ENCODE measurements at places on chromosomes 2 and 18. TPM values are rescaled to one million over a fixed set of nuclear protein-coding genes. Genes with fewer than 3 reads are reported as not detected.

- DNase-seq = no peak
Observed at GRCh38 chr2:181563101-181563692, 93.7 kb downstream of the CERKL start.

- DNase-seq = no peak
Observed at GRCh38 chr2:65746931-65747675, 314.7 kb upstream of the SPRED2 start.

- no peak for DNase-seq
Observed at GRCh38 chr2:1972422-1972821, 228.1 kb upstream of the PXDN start.

NAGK gene
- 89.0 TPM for total RNA-seq

DNA sequence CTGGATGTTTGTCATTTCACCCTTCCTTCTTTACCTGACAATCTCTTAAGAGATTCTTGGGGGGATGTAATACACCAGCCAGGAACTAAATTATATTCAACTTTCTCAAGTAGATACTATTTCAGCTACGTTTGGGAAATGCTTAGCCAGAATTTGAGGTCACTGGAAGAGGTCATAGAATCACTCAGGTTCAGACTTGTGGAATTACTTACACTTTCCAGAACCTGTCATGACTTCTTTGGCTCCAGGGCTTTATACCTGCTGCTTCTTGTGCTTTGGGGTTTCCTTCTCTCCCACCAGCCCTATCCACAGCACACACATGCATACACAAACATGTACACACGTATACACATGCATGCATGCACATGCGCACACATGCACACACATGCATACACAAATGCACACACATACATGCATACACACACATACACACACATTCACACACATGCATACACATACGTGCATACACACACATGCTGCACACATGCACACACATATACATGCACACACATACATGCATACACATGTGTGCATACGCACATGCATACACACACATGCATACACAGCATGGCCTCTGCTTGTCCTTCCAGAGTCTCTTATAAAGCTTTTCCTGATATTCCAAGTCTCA is 23.5 kb upstream of the ANXA4 start:
- no peak for DNase-seq

- DNase-seq = no peak
Observed at GRCh38 chr18:54991981-54992380, 32.7 kb upstream of the CCDC68 start.

DNA sequence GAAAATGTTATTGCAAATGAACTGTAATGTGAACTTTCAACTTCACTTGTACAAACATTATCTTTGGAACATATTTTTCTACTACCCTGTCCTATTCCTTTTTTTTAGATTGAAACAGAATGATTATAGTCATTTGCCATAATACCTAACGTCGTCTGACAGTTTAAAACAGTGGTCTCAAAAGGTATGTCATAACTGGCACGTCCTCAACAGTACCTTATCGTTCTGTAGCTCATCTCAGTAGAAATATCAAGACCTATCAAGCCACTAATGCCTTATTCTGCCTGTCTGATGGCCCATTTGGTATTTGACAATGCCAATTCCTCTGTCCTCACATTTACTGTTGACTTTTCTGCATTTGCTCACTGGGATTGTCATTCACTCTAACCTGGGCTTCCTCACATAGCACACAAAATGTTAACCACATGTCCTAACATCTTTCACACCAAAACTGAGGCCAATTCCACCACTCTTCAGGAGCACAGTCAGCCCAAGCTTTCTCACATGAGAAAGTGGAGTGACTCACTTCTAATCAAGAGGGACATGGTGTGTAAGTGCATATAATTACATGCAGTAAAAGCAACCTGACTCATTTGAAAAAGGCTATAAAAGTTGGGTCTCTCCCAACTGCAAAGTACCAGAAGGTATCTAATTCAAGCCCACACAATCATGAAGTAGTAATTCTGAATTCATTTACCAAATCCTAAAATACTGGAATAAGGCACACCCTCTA is 34.8 kb downstream of the DNER start:
- no peak for DNase-seq

Data from CD4-positive, CD25-positive, alpha-beta regulatory T cell (primary cell).